ENCODE measurements at places on chromosomes 16 and 17. TPM values are rescaled to one million over a fixed set of nuclear protein-coding genes. Genes with fewer than 3 reads are reported as not detected.

DNA sequence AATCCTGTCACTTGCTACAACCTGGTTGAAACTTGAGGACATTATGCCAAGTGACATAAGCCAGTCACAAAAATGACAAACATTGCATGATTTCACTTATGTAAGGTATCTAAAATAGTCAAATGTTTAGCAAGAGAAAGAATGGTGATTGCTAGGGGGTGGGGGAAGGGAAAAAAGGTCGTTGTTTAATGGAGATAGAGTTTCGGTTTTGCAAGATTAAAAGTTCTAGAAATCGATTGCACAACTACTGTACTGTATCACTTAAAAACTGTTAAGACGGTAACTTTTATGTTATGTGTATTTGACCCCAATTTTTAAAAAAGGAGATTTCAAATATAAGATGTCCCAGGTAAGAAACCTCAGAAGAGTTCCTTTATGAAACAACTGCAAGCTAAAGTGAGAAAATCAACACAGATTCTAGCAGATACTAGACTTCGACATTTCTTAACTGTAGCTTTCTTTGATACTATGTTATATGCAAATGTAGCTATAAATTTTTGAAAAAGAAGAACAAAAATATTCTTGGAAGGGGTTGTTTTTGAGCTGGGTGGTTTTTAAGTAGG is 5.9 kb downstream of the MEOX1 start:
- DNase-seq: no peak

The OR3A3 gene
- total RNA-seq: not detected

The SLC7A5 gene
- total RNA-seq: 337 TPM

GRCh38 chr17:73750975-73751374 is 106.7 kb upstream of the SDK2 start:
- no peak for DNase-seq

The WSB1 gene
- total RNA-seq: 190 TPM

All from activated CD4-positive, alpha-beta T cell treated with anti-CD3 and anti-CD28 coated beads for 36 hours (primary cell).